ENCODE measurements at places on chromosomes 7 and 10.

DNA sequence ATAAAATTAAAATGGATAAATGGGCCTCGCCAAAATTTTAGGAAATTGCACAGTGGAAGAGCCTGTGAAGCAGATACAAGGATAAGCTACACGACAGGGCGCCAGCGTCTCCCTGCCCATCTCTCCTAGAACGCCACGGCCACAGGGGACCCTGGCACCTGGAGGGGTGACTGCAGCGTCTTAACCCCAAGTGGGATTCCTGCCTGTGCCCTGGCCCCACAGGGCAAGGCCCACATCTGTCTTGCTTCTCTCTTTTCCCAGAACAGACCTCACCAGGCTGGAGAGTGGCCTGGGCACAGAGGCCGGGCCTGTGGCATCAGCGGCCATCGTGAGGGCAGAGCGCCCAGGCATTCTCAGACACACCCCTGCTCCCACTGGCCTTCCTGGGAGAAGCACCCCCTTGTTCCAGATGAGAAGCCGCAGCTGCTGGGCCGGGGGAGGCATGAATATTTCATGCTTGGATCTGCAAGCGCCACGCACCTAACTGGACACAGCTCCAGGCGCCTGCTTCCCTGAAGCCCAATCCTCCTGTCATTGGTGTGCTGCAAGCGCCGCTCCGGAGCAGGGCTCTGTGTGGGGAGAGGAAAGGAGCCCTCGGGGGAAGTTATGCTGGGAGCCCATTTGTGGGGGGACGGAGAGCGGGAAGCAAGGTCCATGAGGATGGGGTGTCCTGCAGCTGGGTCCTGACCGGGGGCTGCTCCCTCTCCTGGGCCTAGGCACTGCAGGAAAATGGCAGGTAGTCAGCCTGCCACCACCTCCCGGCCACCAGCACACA lies 153.5 kb downstream of the ELFN1 start:
- DNase-seq, result no peak

DNA sequence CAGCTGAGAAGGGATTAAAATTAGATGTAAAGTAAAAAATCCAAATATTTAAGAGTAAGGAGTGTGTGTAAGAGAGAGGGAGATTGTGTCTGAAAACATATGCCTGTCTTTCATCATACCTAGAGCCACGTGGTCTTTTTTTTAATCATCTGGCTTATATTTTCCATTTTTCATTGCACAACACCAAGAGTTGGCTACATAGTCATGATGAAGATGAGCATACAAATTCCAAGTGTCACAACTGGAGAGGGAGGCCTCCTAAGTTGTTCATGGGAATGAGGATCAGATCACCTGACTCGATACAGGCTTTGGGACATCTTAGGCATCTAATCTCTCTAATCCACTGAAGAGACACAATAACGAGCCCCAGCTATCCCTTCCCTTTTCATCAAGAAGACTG lies 47.2 kb upstream of the CCDC3 start:
- no peak for DNase-seq

DNA sequence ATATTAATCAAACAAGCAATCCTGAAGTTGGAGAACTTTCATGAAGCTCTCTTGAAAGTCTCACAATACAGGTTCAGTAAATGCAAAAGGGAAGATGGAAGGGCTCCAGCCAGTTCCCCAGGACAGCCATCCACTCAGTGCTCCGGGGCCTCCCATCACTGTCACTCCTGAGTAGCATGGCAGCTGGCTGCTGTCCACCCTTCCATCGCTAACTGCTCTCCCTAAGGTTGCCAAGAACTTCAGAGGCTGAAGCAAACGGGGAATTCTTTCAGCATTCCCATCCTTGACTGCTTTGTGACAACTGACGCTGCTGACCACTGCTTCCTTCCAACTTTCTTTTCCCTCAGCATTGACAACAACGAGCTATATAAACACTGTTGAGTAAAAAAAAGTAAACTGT lies 69.1 kb downstream of the VPS41 start:
- DNase-seq, result no peak

DNA sequence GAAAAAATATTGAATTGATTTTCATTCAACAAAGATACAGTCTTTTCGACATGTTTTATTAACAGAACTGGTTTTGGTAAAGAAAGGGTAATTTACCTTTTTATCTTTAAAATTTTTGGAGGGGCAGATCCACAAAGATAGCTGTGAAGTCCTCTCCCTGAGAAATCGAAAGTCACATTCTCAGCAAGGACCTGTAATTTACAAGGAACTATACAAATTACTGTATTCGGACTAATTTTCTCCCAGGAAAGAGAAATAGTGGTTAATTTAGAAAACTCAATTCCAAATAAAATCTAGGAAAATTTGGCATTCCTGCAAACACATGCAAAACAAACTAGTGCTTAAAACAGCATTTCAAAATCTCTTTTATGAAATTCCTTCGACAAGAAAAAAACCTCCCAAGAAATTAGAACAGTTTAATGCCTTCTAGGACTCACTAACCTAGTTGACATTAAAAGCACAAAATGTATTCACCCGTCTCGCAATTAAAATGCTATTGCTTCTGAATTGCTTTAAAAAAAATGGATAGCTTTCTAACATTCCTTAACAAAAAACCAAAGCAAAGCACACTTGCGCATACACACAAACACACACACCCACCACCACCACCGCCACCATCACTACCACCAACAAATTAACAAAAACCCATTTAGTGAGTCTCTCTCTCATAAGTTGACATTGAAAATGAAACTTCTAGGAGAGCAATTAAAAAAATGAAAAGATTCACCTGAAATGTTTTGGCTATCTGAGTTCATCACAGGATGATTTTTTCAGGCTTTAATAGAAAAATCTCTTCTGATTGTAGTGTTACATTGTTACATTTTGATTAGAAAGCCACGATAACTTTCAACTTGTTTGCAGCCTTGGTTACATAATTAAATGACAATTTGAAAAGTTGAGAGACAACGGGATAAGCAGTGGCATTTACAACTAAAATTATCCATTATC lies 4.0 kb upstream of the NKX2-3 start:
- no peak for DNase-seq

- DNase-seq, result no peak
Measured at GRCh38 chr10:101047268-101047667, 14.5 kb upstream of the KAZALD1 start.

DNA sequence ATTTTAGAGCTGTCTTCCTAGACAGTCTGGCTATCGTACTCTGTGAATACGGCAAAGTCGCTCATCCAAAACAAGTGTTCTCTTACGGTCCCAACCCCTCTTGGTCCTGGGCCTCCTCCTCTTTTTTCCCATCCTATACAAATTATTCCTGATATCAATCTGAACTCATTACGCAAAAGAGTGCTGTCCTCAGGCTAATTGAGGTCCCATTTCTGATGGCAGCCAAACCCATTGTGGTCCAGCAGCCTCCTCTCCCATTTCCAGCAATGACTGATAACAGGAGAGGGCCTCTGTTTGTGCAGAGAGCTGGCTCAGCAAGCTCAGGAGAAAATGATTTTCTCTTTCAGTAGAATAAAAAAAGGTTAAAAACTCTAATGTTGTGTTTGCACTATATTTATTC lies 203.4 kb upstream of the GHITM start:
- no peak for DNase-seq

- DNase-seq, result no peak
Measured at GRCh38 chr7:97732565-97733275, 834 bp downstream of the TAC1 start.

GRCh38 chr10:49023752-49024151 lies 84.1 kb upstream of the LRRC18 start:
- no peak for DNase-seq

GRCh38 chr7:142024547-142024946 lies 28.9 kb downstream of the MGAM start:
- DNase-seq, result no peak

GRCh38 chr10:18279173-18279572 lies 138.9 kb downstream of the CACNB2 start:
- DNase-seq, result no peak

- DNase-seq, result peak; percentile 30
Measured at GRCh38 chr7:42285383-42285824, 48.4 kb upstream of the GLI3 start.

DNA sequence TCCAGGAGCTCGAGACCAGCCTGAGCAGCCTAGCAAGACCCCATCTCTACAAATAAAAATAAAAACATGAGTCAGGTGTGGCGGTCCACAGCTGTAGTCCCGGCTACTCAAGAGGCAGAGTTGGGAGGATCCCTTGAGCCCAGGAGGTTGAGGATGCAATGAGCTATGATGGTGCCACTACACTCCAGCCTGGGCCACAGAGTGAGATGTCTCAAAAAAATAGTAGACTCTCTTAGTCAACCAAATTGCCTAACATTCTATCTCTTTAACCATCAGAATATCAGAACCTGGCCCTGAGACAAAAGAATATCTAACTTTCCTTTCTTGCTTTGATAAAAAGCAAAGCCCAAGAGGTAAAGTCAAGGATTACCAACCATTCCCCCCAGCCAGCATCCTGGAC lies 35.0 kb upstream of the CUX1 start:
- no peak for DNase-seq

DNA sequence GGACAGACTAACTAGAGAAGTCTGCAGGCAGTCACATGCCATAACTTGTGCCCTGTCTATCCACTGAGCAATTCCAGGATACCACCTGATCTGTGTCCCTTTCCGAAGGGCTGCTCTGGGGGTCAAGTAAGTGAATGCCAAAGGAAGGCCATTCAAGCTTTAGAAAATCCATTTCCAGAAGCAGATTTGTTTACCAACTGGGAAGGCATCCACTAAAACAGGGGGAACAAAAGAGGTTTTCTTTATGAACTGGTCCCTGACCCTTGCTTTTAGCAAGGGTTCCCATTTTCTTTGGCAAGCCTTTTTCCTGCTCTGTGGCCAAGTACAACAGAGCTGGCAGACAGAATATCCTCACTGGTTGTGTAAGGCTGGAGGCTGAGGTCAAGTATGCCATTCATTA lies 36.5 kb downstream of the ITPRID1 start:
- DNase-seq, result no peak

GRCh38 chr10:59362959-59363381 lies 621 bp upstream of the FAM13C start:
- peak; percentile 32 for DNase-seq

DNA sequence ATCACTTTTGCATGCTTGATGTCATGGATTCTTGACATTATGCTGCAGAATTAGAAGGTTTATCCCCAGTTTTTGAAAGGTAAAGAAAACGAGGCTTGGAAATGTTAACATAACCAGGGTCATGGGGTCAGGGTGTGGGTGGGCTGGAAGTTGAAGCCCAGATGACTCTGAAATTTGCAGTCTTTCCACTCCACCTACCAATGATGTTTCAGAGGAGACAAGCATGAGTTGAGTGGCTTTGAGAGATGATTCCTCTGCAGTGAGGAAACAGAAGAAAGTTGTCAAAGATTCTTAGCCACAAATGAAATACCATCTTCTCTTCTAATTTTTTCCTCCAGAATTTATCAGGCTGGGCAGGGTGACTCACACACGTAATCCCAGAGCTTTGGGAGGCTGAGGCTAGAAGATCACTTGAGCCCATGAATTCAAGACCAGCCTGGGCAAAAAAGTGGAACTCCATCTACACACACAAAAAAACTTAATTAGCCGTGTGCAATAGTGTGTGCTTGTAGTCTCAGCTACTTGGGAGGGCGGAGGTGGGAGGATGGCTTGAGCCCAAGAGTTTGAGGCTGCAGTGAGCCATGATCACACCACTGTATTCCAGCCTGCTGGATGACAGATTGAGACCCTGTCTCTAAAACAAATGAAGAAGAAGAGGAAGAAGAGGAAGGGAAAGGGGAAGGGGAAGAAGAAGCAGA lies 239.1 kb upstream of the AUTS2 start:
- DNase-seq, result no peak
